ENCODE measurements at places on chromosomes 7 and 10. TPM values are rescaled to one million over a fixed set of nuclear protein-coding genes. Genes with fewer than 3 reads are reported as not detected.

CNNM1 gene
- total RNA-seq: 1.1 TPM

ING3 gene
- 17.7 TPM for total RNA-seq

CALML5 gene
- not detected for total RNA-seq

WDFY4 gene
- total RNA-seq: 48.9 TPM

MMP21 gene
- 0.13 TPM for total RNA-seq

LZTS2 gene
- 63.6 TPM for total RNA-seq

PIK3CG gene
- 21.9 TPM for total RNA-seq

ODAD2 gene
- total RNA-seq: 13.6 TPM

ZNF365 gene
- 2.0 TPM for total RNA-seq

SBDS gene
- 115 TPM for total RNA-seq

MSMB gene
- not detected for total RNA-seq

GPR37 gene
- 0.69 TPM for total RNA-seq

EBLN1 gene
- total RNA-seq: not detected

PLEKHS1 gene
- 2.9 TPM for total RNA-seq

SPAM1 gene
- not detected for total RNA-seq

LOXL4 gene
- 6.6 TPM for total RNA-seq

CRTAC1 gene
- 77.1 TPM for total RNA-seq

HTRA1 gene
- total RNA-seq: 72.8 TPM

CXCL12 gene
- 23.0 TPM for total RNA-seq

CYTH3 gene
- total RNA-seq: 24.2 TPM

RAMP3 gene
- total RNA-seq: 154 TPM

TFR2 gene
- 0.86 TPM for total RNA-seq

CRHR2 gene
- not detected for total RNA-seq

GFRA1 gene
- total RNA-seq: 1.4 TPM

GSTO2 gene
- 11.2 TPM for total RNA-seq

NRF1 gene
- 12.7 TPM for total RNA-seq

ARHGEF5 gene
- 25.7 TPM for total RNA-seq

AKR1C4 gene
- not detected for total RNA-seq

GRID2IP gene
- total RNA-seq: 0.30 TPM

EVX1 gene
- not detected for total RNA-seq

PAX4 gene
- not detected for total RNA-seq

SPDYE11 gene
- total RNA-seq: not detected

UBE2H gene
- 65.5 TPM for total RNA-seq

CCDC3 gene
- 9.9 TPM for total RNA-seq

PRLHR gene
- not detected for total RNA-seq

SPDYE2 gene
- total RNA-seq: not detected

HTR5A gene
- not detected for total RNA-seq

WEE2 gene
- not detected for total RNA-seq

SFRP4 gene
- 0.39 TPM for total RNA-seq

SPOCK2 gene
- 300 TPM for total RNA-seq

SEMA4G gene
- 8.1 TPM for total RNA-seq

EFCAB10 gene
- 7.3 TPM for total RNA-seq

FAM25C gene
- not detected for total RNA-seq

FGFBP3 gene
- total RNA-seq: 1.4 TPM

All from upper lobe of left lung (tissue), 6 donors.